Heart right ventricle (tissue), 16 donors: ENCODE measurements at places on chromosomes 6 and 20. TPM values are rescaled to one million over a fixed set of nuclear protein-coding genes. Genes with fewer than 3 reads are reported as not detected.

The RIMS1 gene
- 0.20 TPM for total RNA-seq

- DNase-seq: no peak
These were observed 66.8 kb upstream of the ARHGAP18 start for GRCh38 chr6:129776542-129777330.

- no peak for DNase-seq
These were observed 103.4 kb downstream of the FOXC1 start for GRCh38 chr6:1713016-1713600.

DNA sequence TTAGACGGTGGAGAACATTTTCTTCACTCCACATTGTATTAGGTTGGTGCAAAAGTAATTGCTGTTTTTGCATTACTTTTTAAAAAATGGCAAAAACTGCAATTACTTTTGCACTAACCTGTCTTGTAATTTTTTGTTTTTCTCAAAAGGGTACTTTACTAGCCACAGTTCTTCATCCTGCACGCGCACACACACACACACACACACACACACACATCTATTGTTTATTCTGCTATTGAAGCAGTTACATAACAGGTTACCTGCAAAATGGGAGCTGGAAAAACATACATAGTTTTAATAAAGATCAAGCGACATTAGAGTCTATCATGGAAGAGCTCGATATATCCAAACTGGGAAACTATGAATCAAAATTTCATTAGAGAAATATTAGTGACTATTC is 235.2 kb downstream of the SIM1 start:
- DNase-seq: no peak

DNA sequence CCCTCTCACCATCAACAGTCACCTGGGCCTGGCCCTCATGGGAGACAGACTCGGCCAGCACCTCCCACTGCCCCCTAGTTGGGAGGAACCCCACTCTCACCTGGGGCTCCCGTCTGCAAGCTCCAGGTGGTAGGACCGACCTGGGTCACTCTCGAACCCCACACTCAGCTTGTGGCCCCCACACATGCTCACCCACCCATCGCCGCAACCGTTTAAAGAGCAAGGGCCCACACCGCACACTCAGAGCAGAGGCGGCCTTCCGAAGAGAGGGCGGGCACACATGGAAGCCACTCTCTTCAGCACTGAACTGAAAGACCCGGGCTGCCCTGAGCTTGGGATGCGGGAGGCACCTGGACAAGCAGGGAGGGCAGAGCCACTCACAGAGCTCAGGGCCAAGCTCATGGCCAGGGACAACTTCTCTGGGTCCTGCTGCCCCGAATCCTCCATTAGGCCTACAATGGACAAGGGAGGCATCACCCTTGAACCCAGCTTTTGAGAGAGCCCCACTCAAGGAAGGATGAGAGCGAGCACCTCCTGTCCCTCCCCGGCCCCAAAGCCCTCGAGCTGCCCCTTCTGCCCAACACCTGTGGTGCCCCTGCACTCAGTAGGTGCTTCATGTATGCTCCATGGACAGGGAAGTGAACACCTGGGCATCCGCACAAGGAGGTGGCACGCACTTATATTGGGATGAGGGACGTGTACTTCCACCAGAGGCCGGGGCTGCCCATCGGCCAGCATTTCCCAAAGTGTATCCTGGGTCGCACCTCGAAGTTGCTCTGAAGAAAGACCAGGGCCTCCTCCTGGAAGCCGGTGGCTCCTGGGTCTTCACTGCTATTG is 50.4 kb downstream of the YTHDF1 start:
- peak; percentile 2 for DNase-seq
